ENCODE measurements at places on chromosomes 1 and 21. TPM values are rescaled to one million over a fixed set of nuclear protein-coding genes. Genes with fewer than 3 reads are reported as not detected.

The NHLH1 gene
- under 0.01 TPM for total RNA-seq

The LCE6A gene
- total RNA-seq: not detected

The PGLYRP3 gene
- total RNA-seq: not detected

The CELA3A gene
- not detected for total RNA-seq

The TFF3 gene
- not detected for total RNA-seq

The TFB2M gene
- 20.5 TPM for total RNA-seq

The FLG gene
- under 0.01 TPM for total RNA-seq

The AKR7A2 gene
- 60.2 TPM for total RNA-seq

Data from articular chondrocyte of knee joint (primary cell).